ENCODE measurements at places on chromosomes 13 and 19.

- no peak for DNase-seq
Measured at GRCh38 chr19:35779033-35779432, 3.7 kb downstream of the ARHGAP33 start.

- DNase-seq, result no peak
Measured at GRCh38 chr19:3494559-3494958, 5.9 kb downstream of the DOHH start.

DNA sequence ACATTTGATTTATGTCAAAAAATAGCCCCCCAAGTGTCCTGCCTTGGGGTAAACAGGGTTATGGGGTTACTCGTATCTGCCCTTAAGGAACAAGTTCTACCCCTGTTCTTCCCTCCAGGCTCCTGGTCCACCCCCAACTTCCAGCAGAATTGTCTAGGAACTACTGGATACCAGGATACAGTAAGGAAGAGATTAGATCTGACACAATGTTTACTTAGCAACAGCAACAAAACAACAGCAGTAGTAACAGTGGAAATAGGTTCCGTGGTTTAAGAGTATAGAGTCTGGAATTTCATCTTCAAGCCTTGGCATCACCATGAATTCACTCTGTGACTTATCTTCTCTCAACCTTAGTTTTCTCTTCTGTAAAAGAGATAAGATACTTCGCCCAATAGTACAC, 1.7 kb upstream of the FAM98C start:
- no peak for DNase-seq

GRCh38 chr19:3111586-3112247, 17.6 kb downstream of the GNA11 start:
- DNase-seq, result no peak

- no peak for DNase-seq
Measured at GRCh38 chr19:1455336-1456120, 5.6 kb downstream of the APC2 start.

DNA sequence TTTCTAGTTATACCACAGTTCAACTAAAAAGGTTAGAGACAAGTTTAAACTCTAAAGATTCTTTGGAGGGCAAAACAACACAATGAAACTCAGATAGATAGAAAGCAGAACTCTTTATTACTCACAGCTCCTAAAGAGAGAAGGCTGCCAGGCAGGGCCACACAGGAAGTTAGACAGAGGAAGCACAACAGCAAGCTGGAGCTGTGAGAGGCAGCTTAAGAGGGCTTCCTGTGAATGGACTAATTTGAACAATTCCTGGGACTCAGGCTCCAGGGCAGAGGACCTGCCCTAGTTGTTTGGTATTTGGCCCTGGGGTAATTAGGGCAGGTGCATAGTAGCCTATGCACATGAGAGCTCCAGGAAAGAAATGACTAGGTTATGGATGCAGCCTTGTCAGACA, 803.6 kb downstream of the DIAPH3 start:
- DNase-seq, result no peak

- DNase-seq, result no peak
Measured at GRCh38 chr13:75771226-75771625, 135.1 kb downstream of the LMO7 start.

DNA sequence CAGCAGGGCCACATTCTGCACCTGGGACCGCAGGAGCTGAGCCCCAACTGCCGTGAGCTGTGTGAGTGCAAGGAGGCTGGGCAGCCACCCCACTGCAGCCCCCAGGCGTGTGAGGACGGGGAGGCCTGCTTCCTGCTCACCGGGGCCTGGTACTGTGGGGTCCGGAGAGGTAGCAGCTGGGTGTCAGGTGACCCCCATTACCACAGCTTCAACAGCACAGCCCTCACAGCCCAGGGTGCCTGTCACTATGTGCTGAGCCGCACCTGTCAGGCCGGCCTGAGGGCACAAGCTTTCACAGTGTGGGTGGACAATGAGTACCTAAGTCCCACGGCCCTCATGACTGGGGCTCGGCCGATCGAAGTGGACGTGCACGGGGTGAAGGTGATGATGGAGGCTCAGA, 35.8 kb upstream of the FXYD3 start:
- DNase-seq, result no peak

DNA sequence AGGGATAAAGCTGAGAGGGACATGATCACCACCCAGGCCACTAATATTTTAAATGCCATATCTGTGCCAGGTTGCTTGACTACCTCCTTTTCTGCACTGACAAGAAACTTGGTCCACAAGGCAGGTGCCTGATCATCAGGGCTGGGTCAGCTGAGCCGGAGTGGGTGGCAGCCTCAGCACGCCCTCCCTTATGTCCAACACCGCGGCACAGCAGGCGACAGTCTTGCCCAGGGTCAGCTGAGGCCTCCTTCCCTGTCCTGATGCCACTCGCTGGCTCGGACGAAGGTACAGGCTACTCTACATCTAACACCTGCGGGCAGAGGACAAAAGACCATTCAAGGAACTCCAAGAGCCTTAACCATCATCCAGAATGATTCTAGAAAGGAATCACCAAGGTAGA, 16.9 kb downstream of the ZC3H4 start:
- DNase-seq, result no peak

- no peak for DNase-seq
Measured at GRCh38 chr13:97493456-97493855, 59.5 kb downstream of the RAP2A start.

DNA sequence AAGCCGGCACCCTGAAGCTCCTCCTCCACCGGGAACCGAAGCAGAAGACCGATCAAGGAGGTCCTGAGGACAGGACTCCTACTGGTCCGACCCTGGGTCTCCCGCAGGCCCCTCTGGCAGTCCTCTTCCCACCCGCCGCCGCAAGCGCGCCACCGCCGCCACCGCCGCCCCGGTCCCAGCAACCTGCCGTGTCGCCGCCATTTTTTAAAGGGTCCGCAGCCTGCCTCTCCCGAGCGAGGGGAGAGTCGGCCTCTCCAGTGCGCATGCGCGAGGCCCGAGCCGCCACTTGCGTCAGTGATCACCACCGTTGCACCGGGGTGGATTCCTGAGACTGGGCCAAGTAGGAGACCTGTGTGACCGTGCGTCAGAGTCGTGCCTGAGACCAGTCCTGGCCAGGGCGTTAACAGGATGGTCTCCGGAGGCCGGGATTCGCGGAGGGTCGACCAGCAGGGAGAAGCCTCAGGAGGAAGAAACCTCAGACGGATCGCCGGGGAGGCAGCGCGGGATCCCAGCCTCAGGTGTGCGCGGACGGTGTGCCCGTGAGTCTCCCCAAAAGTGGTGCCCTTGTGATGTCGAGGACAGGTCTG, 51.6 kb downstream of the ZNF146 start:
- no peak for DNase-seq

DNA sequence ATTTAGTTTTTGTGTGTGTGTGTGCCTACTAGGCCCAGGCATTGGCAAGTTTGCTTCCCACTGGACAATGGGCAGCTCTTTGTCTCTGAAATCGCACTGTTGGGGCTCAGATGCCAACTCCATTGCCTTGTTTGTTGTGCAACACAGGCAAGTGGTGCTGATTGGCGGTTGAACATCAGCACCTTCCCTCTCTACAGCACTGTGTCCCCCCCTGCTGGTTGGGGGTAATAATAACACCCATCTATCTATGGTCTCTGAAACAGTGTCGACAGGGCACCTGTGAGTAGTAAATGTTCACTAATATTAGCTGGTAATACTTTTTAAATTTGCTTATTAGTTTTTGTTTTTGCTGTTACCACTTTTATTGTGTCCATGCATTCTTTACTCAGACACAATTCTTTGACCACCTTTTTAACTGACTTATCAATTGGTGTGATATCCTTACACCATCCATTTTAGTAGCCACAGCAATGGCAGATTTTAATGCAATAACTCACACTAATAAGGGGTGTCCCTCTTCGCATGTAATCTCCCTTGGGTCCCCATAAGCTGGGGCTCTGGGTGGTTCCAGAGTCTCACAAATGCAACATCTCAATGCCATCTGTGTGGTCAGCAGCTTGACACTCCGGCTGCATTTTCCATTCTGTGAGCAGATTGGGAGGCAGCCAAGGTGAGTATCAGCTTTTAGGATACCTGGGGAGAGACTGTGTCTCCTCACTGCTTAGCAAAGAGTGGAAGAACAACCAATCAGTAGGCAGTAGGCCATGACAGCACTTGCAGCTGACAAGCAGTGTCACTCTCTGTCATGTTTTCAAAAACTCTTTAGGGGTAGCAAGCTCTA, 47.7 kb upstream of the UQCRFS1 start:
- DNase-seq, result no peak

GRCh38 chr19:32675720-32676185, at the start of gene RGS9BP:
Gene RGS9BP, plus strand, starts transcription at chr19:32675848. Its CDS starts 416 bp downstream, at chr19:32676264.
- peak; percentile 27 for DNase-seq

DNA sequence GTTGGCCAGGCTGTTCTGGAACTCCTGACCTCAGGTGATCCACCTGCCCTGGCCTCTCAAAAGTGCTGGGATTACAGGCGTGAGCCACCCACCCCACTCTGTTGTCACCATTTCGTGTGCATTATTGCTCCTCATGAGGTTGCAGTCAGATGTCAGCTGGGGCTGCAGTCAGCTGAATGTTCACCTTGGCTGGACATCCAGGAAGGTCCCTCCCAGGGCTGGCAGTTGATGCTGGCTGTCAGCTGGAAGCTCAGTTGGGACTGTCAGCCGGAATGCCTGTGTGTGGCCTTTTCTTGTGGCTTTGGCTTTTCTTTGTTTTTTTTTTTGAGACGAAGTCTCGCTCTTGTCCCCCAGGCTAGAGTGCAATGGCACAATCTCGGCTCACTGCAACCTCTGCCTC, 6.6 kb downstream of the MEGF8 start:
- no peak for DNase-seq

- DNase-seq, result no peak
Measured at GRCh38 chr13:109275852-109276251, 510.5 kb downstream of the IRS2 start.

- no peak for DNase-seq
Measured at GRCh38 chr13:33349986-33350826, 64.7 kb upstream of the STARD13 start.

DNA sequence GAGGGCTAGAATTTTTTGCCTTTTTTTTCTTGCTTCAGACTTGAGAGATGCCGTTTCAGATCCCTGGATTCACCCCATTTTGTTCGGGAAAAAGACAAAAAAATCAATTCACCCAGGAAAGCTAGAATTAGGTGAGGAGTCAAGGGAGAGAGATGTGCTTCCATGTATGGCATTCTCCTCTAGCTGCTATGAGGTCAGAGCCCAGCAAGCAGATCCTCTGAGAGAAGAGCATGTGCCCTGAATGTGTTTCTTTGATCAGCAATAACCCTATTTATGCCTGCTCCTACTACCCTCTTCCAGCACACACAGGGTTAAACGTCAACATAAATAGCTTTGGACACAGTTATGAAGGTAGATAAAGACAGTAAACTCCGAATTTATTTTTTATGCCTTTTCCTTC, 53.6 kb downstream of the NDFIP2 start:
- DNase-seq, result no peak

DNA sequence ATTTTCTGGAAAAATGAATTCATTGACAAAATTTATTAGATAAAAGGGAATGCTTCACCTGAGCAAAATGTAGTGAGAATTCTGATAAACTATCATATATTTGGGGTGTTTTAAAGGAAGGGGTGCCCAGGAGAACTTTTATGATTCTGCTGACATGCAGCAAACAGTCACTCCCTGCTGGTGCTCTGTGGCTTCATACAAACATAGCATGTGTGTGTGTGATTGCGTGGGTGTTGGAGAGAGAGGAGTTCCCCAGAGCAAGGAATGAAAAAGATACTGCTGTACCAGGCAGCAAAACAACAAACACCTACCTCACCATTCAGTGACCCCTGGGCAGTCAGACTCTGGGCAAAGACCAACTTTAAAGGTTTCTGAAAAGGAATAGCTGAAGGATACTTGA, 546.7 kb downstream of the RFC3 start:
- DNase-seq, result no peak

DNA sequence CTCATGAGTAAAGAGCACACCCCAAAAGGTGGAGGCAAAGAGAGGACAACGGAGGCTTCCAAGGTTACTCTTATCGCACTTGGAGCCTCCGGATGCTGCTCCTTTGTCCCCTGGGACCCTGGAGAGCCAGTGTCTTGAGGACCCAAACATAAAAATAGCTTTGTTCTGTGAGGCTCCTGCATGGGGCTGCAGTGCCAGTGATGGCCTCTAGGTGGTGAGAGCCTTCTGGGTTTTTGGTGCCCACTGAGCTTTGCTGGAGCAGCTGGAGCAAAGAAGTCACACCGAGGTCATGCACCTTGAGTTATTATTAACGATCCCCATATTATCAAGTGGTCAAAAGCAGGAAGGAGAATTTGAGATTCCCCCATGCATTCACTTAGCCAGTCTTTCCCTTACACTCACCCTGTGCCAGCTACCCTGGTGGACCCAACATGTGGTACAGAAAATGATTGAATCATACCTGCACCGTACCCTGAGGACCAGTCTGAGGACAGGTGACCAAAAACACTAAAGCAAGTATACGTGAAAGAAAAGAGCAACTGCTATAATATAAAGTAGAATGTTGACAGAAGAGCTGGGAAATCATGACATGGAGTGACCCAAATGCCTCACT, 41.5 kb downstream of the ZNF682 start:
- DNase-seq, result peak; percentile 16

DNA sequence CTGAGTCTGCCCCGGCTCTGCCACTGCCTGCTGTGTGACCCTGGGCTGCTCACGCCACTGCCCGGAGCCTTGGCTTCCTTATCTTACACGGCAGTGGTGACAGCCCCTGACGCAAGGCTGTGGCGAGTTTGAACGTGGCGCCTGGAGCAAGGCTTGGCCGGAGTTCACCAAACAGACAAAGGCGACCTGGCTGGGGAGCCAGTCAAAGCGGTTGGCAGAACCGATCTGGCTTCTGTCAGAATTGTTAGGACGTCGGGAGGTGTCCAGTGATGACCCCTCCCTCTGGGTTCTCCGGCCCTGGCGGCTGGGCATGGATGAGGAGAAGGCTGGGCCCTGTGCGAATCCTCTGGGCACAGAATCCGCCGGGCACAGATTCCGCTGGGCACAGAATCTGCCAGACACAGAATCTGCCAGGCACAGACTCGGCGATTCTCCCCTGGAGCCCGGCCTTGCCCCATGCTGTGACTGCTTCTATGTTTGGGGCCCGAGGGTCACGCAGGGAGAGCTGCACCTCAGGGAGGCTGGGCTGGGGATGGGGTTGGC, 11.7 kb upstream of the TMEM255B start:
- DNase-seq, result no peak

DNA sequence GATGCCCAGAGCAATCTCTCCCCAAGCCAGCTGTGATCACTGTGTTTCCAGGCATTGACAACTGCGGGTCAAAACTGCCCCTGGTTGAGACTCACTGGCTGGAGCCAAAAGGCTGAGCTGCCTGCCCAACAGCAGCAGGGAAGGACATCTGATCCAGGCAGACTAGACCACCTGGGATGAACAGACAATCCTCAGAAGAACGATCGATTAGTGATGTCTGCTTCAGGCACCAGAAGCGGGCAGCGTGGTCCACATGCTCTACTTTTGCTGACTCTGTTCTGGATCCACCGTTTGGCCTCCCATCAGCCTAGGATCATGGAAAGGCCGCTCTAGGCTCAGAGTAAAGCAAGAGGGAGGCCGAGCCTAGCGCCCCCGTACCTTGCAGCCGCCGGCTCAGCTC, 9.9 kb upstream of the GP6 start:
- no peak for DNase-seq
